ENCODE measurements at places on chromosomes 7 and 10.

DNA sequence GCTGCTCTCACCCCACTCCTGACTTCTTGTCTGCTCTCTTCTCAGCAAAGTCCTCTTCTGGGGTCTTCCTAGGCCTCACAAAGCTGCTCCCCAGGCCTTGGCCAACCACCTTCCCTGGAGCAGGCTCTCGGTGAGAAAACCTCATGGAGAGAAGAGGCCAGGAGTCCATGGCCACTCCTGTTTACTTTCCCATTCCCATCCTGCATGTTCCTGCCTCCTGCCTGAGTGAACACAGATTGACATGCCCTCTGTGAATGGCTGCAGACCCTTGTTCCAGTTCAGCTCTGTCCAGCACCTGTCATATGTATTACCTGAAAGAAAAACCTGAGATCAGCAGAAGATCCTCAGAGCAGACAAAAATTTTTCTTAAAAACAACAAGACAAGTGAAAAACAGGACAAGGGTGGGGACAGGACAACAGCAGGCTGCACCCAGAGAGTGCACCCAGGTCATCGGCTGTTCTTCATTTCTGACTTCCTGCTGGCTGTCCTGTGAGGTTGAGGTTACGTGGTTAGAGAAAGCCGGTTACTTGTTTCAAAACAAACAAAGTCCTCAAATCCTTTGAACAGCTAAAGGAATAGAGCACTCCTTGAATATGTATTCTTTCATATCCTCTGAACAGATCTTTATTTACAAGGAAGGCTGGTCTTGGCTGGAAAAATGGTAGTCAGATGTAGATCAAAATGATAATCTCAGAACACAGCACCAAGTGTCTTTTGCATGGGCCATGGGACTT lies 34.0 kb upstream of the DLD start:
- no peak for DNase-seq

DNA sequence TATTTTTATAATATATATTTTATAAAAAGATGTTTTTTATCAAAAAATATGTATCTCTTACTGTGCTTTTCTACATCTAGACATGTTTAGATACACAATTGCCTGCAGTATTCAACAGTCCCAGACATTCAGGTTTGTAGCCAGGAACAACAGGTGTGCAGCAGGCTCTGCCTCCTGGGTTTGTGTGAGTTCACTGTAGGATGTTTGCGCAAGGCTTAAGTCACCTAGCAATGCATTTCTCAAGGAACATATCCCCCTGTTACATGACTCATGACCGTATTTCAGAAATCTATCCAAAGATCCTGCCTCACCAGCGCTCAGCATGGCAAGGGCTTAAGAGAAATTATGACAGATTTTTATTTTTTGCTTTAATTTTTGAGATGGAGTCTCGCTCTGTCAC lies 41.5 kb downstream of the PITRM1 start:
- no peak for DNase-seq

DNA sequence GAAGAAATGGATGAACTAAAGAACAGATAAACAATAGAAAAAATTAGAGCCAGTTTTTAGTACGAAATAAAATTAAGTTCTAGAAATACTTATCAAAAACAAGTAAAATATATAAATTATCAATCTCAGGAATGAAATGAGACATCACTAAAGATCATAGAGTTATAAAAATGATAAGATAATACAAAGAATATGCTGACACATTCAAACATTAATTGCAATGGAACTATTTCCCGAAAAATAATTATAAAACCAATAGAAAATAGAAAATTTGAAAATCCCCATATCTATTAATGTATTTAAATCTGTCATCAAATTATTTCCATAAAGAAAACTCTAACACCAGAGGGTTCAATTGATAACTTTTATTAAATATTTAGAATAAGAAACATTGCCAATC lies 458.1 kb upstream of the MBL2 start:
- DNase-seq: no peak

- DNase-seq: no peak
Observed at GRCh38 chr10:71158902-71159301, 53.5 kb upstream of the UNC5B start.

DNA sequence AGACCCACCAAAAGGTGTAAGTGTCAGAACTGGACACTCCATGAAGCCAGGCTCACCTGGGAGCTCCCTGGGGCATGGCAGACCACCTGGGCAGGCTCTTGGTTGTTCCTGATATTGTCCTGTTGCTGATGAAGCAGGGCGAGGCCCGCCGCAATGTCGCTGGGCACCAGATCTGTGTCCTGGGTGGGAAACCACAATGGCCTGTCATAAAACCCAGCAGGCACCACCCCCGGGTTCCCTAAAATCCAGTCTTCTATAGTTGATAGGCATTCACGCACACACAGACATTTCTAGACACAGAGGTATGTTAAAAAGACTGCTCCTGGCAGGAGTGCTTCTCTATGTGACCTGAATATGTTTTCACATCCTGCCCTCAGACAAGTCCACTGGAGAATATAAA lies 15.0 kb downstream of the DAGLB start:
- DNase-seq: no peak

DNA sequence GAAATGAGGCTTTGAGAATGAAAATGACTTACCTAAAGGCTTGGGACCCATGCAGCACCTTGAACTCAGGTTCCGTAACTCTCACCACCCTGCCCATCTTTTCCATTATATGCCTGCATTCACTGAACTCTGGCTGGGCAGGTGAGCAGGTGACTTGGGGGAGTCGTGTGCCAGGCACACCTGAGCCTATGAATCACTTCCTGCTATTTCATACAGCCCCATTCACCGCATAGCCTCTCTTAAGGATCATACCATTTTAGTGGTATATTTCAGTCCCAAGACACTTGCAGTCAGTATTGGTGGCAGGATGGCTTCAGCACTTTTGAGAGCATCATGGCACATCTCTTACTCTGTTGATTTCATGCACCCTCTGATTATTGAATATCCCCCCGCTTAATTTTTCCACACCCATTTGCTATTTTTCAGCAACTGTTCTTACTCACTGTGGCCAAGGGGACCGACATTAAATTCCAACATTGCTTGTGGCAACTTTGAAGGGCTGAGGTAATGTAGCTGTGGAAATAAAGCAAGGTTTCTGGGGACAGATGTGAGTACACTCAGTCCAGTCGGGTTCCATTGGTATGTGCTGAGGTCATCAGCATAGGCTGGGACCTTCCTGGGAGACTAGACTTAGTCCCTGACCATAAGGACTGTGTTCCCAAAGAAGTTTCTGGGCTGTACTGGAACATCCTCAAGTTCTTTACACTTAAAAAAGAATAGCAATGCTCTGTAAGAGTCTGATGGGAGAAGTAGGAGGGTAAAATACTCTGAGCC lies 39.8 kb upstream of the ZNF438 start:
- DNase-seq: no peak

GRCh38 chr10:129135624-129136023 lies 331.4 kb upstream of the MGMT start:
- DNase-seq: no peak

DNA sequence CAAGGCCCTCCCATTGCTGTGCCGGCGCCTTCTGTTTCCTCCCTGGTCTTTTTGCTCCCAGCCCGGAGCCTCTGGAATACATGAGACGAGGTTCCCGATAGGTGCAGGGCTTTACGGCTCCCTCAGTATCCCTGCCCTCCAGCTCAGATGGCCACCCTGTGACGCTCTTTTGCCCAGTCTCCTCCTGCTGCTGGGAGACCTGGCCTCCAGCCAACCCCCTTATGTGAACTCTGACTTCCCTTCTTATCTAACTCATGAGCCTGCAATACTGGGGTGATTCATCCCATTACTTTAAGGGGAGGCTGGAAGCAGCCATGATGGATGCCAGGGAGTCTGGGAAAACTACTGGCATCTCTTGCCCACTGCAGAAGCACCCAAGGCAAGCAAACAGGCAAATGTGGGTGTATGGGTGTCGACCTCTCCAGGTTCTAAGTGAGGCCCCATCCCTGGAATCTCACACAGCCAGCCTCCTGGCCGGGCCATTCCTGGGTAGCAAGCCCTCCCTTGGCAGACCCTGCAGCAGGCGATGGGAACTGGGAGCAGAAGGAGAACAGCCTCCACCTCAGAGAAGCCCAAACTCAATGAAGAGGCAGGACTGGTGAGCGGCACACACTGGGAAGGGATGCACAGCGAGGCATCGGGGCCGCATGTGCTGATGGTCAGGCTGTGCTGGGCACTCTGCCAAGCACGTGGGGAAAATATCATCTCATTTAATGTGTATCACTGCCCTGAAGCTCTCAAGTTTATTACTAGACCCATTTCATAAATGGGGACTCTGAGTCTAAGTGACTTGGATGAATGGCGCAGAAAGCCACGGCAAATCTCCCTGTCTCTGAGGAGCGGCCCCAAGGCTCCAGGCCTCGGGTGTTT lies 97.5 kb downstream of the FAM53B start:
- no peak for DNase-seq

- no peak for DNase-seq
Observed at GRCh38 chr7:137975221-137975620, 26.7 kb downstream of the CREB3L2 start.

GRCh38 chr7:106471686-106472440 lies 187.1 kb upstream of the NAMPT start:
- no peak for DNase-seq
